ENCODE measurements at places on chromosomes 1 and 21.

DNA sequence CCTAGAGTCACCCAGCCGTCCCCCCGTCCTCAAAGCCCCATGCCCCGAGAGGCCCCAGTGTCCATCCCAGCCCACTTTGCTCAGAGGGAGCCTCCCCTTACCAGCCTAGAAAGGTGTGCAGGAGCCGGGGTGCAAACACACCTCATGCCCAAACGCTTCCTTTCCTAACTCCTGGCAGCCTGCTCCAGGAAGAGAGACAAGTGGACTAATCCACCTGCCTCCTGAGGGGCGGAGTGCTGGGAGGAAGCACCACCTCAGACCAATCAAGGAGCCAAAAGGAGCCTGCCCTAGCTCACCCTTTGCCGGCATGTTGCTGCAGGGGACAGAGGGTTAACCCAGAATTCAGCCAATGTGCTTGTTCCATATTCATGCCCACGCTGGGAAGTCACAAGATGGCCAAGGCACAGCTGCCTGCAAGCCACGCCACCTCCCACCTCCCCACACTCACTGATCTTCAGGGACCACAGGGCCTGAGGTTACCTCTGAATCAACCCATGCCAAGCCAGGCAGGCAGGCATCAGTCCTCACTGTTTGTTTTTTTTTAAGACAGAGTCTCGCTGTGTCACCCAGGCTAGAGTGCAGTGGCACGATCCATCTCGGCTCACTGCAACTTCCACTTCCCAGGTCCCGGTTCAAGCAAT, 27.8 kb downstream of the PLEKHA6 start:
- DNase-seq, result peak; percentile 88

DNA sequence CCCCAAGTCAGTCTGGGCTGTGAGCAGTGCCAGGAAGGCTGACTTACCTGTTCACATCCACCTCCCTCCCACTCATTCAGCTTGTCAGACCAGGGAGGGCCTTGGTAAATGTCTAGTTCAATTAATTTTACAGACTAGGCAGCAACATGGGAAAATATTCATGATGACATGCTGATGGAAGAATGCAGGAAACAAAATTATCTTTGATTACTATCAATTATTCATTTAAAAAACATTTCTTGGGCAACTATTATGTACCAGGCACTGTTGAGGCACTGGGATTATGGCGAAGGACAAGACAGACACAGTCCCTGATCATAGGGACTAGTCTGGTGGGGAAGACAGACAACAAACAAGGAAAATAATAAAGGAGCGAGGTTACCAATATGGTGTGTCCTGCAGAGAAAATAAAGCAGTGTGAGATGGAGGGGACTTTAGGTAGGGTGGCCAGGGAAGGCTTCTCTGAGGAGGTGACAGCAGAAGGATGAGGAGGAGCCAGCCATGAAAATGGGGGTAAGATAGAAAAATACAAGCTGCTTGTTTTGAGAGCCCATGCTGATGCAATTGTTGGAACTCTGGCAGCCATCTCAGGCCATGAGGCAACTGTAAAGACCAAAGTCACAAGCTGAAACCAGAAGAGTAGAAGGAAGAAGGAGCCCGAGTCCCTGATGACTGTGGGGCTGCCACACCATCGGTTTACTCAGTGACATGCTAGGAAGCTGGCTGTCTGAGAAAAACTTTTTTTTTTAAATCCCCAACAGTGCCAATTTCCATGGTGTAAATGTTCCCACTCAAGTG, 14.0 kb downstream of the TRIM62 start:
- DNase-seq, result no peak

DNA sequence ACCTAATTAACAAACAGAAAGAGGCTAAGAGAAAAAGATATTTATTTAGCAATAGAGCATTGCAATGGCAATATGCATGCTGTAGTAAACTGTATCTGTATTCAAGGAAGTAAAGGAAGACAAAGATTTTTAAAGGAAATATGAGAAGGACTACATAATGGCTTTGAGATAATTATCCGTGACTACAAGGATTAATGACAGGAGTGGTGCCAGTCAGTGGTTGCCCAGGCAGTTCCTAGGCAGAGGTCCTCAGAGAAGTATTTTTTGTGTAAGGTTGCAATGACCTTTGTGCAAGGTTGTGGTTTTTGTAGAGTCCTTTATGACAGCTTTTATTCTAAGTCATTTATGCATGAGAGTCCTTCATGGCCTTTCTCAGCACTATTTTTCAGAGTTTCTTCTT, 711.1 kb upstream of the CHRM3 start:
- no peak for DNase-seq

- DNase-seq, result no peak
Measured at GRCh38 chr1:70847013-70847412, 200.6 kb downstream of the PTGER3 start.

DNA sequence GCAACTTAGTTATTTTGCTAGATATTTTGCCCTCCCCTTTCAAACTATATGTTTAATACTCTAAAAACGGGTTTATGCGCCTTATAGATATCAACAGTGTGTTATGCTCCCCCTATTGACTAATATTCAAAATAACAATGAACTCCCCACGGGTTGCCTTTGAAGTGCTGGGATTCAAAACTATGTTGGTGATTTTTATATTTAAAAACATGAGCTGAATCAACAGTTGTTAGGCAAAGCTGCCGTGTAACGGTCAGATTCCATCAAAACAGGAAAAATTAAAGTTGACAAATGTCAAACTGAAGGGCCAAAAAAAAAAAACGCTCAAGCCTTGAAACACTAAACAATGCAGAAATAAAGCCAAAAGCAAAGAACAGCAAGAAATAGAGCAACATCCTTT, 2.5 kb downstream of the TGFBR3 start:
- peak; percentile 52 for DNase-seq

- DNase-seq, result no peak
Measured at GRCh38 chr1:96425382-96426129, 296.0 kb upstream of the PTBP2 start.

DNA sequence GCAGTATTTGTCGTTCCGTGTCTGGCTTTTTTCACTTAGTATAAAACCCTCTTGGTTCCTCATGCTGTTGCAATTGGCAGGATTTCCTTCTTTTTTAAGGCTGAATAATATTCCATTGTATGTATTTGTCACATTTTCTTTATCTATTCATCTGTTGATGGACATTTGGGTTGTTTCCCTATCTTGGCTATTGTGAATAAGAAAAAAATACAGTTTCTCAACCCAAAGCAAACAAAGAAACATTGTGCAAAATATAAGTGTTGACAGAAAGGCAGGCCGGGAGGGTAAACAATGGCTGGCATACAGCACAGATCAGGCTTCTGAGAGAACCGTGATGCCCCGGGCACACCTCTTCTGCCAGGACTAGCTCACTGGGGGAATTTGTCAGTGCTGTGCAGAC, 26.9 kb downstream of the NENF start:
- no peak for DNase-seq

- DNase-seq, result no peak
Measured at GRCh38 chr21:45763074-45763473, 119.5 kb downstream of the PCBP3 start.

DNA sequence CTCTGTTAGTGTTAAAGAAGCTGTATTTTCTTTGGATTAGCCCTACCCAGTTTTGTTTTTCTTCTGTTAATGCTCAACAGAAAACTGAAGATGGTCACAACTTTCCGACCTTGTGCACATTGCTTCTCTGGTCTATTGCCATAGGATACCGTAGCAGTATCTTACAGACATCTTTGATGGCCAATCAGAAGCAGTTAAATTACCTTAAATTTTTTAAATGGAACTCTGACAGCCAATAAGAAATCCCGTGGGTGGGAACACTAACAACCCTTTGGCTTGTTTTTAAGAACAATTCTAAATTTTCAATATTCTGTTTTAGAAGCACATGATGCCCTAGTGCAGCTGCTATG, 17.2 kb downstream of the NFYC start:
- no peak for DNase-seq

DNA sequence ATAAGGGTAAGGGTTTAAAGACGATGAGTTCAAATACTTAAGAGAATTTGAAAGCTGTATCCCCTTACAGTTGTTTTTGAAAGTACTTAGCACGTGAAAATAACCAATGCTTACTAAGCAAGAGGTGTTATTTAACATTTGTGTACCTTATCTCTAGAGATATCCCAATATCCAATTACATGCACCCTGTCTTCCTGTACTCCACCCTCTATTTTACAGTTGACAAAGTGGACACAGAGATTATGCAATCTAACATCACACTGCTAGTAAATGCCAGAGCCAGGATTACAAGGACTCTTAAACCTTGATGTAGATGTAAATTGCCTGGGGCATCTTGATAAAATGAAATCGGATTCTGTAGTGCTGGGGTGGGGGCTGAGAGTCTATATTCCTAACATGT, 72.0 kb downstream of the GDAP2 start:
- peak; percentile 3 for DNase-seq

DNA sequence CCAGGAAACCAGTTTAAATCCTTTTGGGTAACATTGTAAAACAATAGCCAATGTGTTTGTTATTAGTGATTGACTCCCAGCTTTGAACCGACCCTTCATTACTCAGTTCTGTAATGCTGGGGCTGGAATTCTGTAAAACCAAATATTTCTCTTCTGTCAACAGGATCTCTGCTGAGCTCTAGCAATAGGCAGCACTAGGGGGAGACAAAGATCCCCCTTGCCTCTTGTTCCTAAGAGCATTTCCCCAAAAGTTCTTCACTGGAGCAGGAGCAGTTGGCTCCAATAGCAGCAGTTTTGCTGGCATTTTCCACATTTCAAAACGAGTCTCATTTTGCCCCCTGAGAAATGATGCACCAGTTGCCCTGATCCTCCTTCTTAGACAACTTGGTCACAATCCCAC, 1671.1 kb downstream of the MRPL39 start:
- DNase-seq, result peak; percentile 13

GRCh38 chr1:36307601-36308330, 1.6 kb downstream of the SH3D21 start:
- no peak for DNase-seq

- no peak for DNase-seq
Measured at GRCh38 chr1:7871136-7871535, 18.3 kb upstream of the UTS2 start.

GRCh38 chr1:157158967-157159366, 20.8 kb upstream of the ETV3 start:
- DNase-seq, result no peak

GRCh38 chr1:94641990-94642389, 100.4 kb upstream of the F3 start:
- no peak for DNase-seq

GRCh38 chr1:56180520-56181190, 398.7 kb downstream of the PLPP3 start:
- no peak for DNase-seq

DNA sequence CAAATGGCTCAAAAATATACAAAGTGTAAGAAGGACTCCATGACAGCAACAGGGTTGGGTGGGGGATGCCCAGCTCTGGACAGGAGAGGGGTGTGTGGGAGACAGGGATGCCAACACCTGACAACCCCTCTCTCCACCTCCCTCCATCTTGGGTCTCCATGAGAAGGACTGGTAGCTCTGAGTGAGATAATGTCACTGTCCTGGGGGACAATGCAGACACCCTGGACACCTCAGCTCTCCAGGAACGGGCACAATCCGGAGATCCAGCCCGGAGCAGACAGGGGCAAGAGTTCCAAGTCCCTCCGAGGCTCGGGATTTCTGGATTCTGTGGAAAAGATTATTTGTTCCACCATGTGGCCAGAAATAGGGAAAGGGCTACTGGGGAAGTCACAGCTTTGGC, 122.5 kb downstream of the GLIS1 start:
- DNase-seq, result no peak

- DNase-seq, result no peak
Measured at GRCh38 chr1:43349594-43350306, 9.0 kb upstream of the CDC20 start.

DNA sequence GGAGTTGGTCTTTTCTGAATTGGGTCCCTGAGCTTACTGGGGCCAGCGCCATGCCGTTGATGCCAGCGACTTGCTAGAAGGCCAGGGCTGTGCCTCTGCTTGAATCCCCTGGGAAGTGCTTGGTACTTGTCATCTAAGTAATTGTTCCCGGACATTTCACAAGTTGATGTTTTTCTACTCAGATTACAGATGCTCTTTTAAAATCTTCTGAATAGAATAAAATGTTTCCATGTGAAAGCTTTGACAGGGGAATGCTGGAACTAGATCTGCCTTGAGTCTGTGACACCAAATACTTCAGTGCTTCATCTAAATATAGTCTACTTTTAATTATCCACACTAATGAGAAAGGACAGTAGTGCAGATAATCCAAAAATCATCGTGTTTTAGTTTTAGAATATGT, 38.3 kb downstream of the PTGFRN start:
- no peak for DNase-seq

DNA sequence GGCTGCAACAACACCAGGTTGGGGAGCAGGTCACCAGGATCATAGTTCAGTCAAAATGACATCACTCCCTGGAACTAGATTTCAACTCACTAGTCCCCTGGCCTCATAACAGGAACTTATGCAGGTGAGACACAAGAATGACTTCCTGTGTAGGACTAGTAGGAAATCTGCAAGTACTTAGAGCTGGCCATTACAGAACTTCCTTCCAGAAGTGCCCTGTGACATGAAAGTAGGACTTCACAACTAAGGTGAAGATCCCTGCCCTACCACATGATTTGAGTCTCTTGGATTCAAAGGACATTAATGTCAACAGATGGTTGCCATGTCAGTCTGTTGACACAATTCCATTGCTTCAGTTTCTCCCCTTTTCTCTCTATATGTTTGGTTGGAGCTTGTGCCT, 223.1 kb downstream of the RPS6KC1 start:
- DNase-seq, result peak; percentile 2

DNA sequence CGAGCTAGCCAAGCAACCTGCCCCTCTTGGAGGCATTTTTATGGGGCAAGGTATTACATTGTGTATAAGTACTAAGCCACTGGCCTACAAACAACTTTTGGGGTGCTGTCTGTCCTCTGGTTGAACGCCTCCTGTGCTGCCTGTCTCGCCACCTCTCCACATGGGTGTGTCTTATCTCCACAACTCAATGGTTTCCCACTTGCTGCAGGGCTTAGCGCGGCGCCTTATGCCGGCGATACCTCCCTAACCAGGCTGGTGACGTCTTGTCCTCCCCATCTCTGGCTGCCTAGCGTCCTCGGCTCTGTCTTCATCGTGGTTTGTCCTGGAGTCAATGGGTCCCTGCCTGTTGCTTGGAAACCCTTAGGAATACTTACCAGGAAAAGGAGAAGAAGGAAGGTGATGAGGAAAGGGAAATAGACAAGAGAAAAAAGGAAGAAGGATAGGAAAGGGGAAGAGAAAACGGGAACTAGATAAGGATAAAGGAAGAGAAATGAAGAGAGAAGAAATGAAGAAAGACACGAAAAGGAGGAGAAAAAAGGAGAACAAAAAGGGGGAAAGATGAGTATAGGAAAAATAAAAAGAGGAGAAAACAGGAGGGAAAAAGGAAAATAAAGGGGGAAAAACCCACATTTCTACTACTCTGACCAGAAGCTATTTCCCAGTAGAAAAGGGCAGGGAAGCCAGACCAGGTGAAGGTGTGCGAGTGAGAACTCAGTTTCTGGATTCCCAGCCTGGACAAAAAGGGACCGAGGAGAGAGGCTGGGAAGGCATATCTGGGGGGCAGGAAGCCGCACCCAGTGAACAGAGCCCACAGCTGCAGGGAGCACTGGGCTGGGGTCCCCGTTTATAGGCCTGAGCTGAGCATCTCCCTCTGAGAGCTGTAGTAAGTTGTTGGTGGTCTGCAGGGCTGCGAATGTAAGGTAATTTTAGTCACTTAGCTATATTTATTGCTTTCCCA, 86.2 kb downstream of the CLIC6 start:
- no peak for DNase-seq
